ENCODE measurements at places on chromosomes 11 and 22. TPM values are rescaled to one million over a fixed set of nuclear protein-coding genes. Genes with fewer than 3 reads are reported as not detected.

Gene VPS37C
- 32.0 TPM for polyA plus RNA-seq

Gene ZDHHC13
- polyA plus RNA-seq, result 22.3 TPM

Gene CDKN1C
- polyA plus RNA-seq, result 197 TPM

Gene RASD2
- 4.7 TPM for polyA plus RNA-seq

- no peak for DNase-seq
These were observed 31.1 kb downstream of the NECTIN1 start for GRCh38 chr11:119697882-119698281.

GRCh38 chr22:37284805-37285355 is 2.6 kb downstream of the CYTH4 start:
- DNase-seq, result no peak

- no peak for DNase-seq
These were observed 123.8 kb downstream of the LARGE1 start for GRCh38 chr22:33796494-33796893.

DNA sequence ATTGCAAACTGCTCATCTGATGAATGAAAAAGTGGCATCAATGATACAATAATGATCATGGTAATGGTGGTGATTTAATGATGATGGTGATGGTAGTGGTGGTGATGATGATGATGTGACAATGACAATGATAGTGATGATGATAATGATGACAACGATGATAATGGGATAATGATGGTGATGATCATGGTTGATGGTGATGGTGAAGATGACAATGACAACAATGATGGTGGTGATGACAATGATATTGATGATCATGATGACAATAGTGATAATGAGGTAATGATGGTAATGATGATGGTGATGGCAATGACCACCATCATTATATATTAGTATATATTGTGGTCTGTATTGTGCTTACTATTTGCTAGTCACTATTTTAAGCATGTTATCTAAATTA is 474.3 kb downstream of the TBC1D22A start:
- no peak for DNase-seq

DNA sequence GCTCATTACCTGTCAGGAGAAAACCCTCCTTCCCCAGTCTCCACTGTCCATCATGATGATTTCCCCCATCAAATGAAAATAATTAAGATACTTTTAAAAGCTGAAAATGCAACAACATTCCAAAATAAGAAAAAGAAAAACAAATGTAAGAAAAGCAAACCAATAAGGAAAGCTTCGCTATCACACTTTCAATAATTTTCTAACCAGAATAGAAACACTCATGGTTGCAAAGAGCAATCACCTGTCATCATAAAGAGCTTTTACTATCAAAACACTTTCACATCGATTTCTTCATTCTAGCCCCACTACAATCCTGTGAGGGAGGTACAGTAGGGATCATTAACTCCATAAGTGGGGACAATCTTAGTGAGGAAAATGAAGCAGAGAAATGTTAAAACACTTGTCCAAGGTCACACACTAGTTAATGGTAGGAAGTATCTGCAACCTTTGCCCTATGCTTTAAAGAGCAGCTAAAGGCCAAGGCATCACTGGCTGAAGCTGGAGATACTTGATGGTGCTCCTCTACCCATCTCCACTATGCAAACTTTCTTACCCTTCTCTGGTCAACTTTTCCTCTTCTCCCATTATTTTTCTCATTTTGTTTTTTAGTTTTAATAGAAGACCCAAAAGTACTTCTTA is 2.6 kb downstream of the RBM4B start:
- DNase-seq, result peak; percentile 7

Data from large intestine (tissue), 12 donors.